ENCODE measurements at places on chromosomes 7 and 10. TPM values are rescaled to one million over a fixed set of nuclear protein-coding genes. Genes with fewer than 3 reads are reported as not detected.

The MRC1 gene
- 34.6 TPM for total RNA-seq

The HOXA6 gene
- not detected for total RNA-seq

The FAM25A gene
- not detected for total RNA-seq

The ACBD7 gene
- 0.37 TPM for total RNA-seq

The NPFFR1 gene
- under 0.01 TPM for total RNA-seq

The OR2A5 gene
- total RNA-seq: 0.28 TPM

The AKR1D1 gene
- total RNA-seq: 93.9 TPM

The FAM180A gene
- total RNA-seq: 10.5 TPM

The NANOS1 gene
- total RNA-seq: 1.1 TPM

The GIMAP6 gene
- total RNA-seq: 15.0 TPM

The ATOH7 gene
- total RNA-seq: not detected

The TLX1 gene
- 0.33 TPM for total RNA-seq

The ZNF22 gene
- 19.3 TPM for total RNA-seq

The APBB1IP gene
- 28.4 TPM for total RNA-seq

The STEAP2 gene
- total RNA-seq: 8.0 TPM

The PVRIG gene
- 0.59 TPM for total RNA-seq

The ACSM6 gene
- not detected for total RNA-seq

The UCMA gene
- not detected for total RNA-seq

The ENTPD1 gene
- 8.0 TPM for total RNA-seq

The COMMD3 gene
- 30.8 TPM for total RNA-seq

The PON2 gene
- total RNA-seq: 193 TPM

The ZSWIM8 gene
- total RNA-seq: 35.3 TPM

The TBATA gene
- not detected for total RNA-seq

The NXPH1 gene
- total RNA-seq: not detected

The NFKB2 gene
- total RNA-seq: 8.5 TPM

The CHAT gene
- total RNA-seq: not detected

The MAP3K8 gene
- 11.4 TPM for total RNA-seq

The SPDYE3 gene
- not detected for total RNA-seq

The LUC7L2 gene
- 28.2 TPM for total RNA-seq

The CALN1 gene
- 0.14 TPM for total RNA-seq

The ABCB4 gene
- 6.7 TPM for total RNA-seq

The CAMK2B gene
- 2.2 TPM for total RNA-seq

Measured in liver (tissue), 10 donors.